H7 (cell line): ENCODE measurements at places on chromosomes 2 and 18.

DNA sequence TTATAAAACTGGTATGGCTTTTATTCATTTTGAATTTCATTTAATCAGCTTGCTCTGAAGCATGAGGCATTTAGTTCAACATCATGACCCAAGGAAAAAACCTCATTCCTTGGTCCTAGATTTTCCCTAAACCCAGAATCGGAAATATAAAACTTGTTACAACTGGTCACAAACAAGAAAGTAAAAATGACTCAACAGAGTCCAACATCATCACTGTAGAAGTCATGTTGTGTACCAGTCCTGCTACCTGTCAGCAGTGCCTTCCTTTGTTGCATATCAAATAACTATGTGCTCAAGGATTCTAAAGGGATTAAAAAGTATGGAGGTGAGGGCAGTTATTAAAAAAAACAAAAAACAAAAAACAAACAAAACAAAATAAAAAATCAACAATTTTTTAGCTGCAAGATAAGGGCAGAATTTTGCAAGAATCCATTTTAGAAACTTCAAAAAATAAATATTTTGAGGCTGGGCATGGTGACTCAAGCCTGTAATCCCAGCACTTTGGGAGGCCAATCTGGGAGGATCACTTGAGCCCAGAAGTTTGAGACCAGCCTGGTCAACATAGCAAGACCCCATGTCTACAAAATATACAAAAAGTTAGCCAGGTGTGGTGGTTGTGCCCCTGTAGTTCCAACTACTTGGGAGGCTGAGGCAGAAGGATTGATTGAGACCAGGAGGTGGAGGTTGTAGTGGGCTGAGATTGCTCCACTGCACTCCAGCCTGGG, 18.4 kb downstream of the NCKAP1 start:
- DNase-seq: no peak

- no peak for DNase-seq
Observed at GRCh38 chr2:166841679-166842078, 46.6 kb upstream of the XIRP2 start.

DNA sequence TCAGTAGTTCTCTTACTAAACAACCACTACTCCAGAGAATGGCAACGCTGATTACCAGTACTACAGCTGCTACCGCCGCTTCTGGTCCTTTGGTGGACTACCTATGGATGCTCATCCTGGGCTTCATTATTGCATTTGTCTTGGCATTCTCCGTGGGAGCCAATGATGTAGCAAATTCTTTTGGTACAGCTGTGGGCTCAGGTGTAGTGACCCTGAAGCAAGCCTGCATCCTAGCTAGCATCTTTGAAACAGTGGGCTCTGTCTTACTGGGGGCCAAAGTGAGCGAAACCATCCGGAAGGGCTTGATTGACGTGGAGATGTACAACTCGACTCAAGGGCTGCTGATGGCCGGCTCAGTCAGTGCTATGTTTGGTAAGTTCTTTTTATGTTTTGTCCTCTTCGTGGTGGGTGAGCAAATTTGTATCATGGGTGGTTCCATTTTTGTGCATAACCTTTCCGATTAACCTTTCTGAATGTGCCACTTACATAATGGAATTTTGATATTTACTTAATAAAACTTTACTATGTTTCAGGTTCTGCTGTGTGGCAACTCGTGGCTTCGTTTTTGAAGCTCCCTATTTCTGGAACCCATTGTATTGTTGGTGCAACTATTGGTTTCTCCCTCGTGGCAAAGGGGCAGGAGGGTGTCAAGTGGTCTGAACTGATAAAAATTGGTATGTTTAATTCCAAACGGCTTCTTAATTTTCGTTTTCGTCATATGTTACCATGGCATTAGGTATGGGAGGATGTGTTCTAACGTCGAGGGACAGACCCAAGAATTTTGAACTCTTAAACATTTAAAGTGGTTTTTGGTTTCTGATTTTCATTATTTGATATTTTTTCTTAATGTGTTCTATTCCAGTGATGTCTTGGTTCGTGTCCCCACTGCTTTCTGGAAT, 1.3 kb downstream of the SLC20A1 start:
- DNase-seq: no peak

GRCh38 chr18:2471523-2471922, 99.8 kb downstream of the METTL4 start:
- DNase-seq: no peak

GRCh38 chr2:119236796-119237195, 13.2 kb downstream of the STEAP3 start:
- no peak for DNase-seq

- DNase-seq: peak; percentile 37
Observed at GRCh38 chr2:190340369-190340768, 3.0 kb upstream of the INPP1 start.

- DNase-seq: no peak
Observed at GRCh38 chr2:203596183-203596582, 61.1 kb upstream of the RAPH1 start.

- DNase-seq: no peak
Observed at GRCh38 chr2:164545484-164545883, 75.8 kb downstream of the GRB14 start.

- DNase-seq: peak; percentile 76
Observed at GRCh38 chr2:231483398-231484329, 19.4 kb upstream of the NCL start.

DNA sequence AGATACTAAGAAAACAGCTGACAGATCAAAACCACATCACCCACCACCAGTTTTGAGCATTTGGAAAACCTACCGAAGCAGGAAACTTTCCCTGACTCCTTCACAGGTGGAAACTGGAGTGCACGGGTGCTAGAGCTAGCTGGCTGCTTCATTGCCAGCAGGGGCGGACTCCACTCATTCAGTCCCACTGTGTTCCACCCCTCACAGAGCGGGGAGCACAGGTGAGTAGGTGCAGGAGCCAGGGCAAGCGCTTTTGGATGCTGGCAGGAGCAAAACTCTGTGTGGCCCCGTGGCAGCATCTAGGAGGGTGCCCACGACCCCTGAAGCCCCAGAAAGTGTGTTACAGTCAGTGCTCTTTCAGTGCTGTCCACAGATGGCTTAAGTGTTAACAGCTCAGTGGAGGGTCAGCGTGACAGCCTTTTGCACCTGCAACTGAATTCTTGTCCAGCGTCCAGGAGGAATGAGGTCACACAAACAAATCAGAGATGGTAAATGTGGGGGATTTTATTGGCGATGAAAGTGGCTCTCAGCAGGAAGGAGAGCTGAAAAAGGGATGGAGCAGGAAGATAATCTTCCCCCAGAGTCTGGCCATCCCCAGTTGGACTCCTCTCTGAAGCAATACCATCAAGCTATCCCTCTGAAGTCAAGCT, 71.1 kb downstream of the TMEM163 start:
- no peak for DNase-seq

DNA sequence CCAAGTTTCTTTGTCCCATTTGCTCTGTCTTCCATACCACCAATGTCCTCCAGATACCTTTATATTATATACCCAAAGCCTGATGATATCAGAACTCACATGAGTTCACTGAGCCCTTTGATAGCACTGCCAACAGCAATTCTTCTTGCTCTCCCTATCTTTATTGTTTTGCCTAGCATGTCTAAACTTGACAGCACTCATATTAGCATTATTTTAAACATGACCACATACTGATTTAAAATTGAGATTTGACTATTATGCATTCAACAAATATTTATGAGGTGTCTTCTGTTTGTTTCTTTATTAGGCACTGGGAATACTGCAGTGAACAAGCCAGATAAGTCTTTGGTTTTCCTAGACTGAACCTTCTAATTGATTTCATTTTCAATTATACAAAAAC, 587.3 kb upstream of the GCFC2 start:
- DNase-seq: no peak

DNA sequence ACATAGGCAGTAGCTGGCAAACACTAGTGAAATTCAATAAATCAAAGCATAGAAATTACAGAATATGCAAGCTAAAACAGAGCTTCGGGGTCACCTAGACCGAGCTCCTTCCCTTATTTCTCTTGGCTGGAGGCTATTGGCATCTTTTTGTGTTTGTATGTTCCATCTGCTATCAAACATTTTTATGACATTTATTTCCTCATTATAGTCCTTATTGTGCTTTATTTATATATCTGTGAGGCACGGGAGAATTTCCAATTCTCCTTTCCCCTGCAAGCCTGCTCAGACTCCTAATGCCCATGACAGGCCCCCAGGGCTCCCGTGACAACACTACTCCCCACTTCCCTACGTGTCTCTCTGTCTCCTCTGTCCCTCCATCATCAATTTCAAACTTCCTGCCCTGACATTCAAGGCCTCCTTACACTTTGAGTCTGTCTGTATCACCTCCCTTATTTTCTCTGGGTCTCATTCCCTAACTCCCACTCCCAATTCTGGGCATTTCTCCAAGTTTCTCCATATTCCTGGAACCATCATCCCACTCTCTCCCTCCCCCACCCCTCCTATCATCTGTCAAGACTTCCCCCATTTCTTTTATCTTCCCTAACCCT, 316.9 kb downstream of the OSR1 start:
- DNase-seq: no peak

GRCh38 chr2:107337209-107337898, 451.4 kb upstream of the ST6GAL2 start:
- no peak for DNase-seq

DNA sequence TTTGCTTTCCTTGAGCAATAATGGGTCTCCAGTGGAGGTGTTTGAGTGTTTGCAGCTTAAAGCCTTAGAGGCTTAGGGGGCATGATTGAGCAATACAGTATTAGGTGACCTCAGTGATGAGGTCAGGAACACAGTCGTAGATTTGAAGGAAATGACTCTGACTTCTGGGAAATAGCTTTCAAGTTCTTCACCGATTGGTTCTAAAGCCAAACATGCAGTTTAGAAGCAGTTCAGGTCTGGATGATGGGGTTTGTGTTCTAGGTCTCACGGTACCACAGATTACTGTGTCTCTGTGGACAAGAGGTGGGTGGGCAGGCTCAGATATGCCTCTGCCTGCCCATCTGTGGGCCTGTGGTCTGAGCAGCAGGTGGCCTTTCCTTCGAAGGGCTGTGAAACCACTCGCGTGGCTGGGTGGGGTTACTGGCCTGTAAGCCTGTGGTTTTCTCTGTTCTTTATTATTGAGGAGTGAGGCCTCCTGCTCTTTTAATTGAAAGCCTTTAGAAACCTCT, 7.8 kb downstream of the MTHFD2 start:
- no peak for DNase-seq

- DNase-seq: peak; percentile 32
Observed at GRCh38 chr2:110674620-110675555, 3.0 kb downstream of the BUB1 start.

- no peak for DNase-seq
Observed at GRCh38 chr2:222976521-222977061, 75.4 kb upstream of the KCNE4 start.

- DNase-seq: no peak
Observed at GRCh38 chr2:230600881-230601280, 111.8 kb upstream of the CAB39 start.

GRCh38 chr18:43868497-43868995, 591.3 kb upstream of the SYT4 start:
- DNase-seq: no peak

- no peak for DNase-seq
Observed at GRCh38 chr2:43426305-43427031, 169.4 kb downstream of the THADA start.

- DNase-seq: no peak
Observed at GRCh38 chr2:10712185-10712809, 9.1 kb upstream of the ATP6V1C2 start.

- DNase-seq: no peak
Observed at GRCh38 chr2:155727187-155727895, 605.2 kb downstream of the NR4A2 start.

DNA sequence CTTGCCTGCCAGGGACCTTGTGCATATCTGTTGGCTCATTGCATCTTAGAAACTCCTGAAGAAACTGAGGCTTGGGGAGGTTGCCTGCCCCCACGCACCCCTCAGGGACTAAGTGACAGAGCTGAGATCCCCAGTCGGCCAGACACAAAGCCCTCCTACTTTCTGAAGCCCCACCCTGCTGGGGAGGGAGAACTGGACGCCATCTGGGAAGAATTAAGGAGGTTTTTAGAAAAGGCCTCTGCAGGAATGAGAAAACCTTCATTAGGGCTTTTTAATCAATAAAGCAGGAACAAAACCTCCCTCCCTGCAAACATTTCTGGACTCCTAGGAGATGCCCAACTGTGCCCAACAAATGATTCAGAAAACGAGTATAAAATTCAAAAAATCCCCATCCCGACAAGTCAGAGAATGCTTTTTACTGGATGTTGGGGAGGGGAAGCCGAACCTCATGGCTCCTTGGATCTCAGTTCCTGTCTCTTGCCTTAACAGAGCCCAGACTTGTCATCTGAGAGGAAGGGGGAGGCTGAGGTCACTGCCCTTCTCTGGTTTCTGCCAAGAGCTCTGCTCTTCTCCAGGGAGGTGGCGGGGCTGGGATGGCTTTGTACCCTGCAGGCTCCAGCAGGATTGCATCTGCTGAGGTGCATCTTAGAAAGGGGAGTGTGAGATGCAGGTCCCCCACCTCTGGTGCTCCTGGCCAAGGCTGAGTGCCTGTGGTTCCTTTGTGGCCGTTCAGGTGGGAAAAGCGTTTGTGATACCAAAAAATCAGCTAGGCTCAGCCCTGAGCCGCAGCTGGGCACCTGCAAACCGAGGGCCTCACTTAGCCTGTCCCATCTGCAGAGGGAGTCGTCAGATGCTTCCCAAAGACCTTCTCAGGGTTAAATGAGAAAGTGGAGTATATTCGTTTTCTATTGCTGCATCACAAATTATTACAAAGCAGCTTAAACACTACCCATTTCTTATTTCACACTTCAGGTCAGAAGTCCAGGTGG, 142.4 kb downstream of the ZFP36L2 start:
- peak; percentile 63 for DNase-seq

GRCh38 chr18:25279133-25279532, 72.8 kb downstream of the ZNF521 start:
- no peak for DNase-seq

- DNase-seq: no peak
Observed at GRCh38 chr2:30048636-30049175, 98.1 kb upstream of the YPEL5 start.

- DNase-seq: no peak
Observed at GRCh38 chr2:168593713-168594112, 137.6 kb downstream of the CERS6 start.

- no peak for DNase-seq
Observed at GRCh38 chr2:890214-890613, 60.4 kb upstream of the SNTG2 start.

DNA sequence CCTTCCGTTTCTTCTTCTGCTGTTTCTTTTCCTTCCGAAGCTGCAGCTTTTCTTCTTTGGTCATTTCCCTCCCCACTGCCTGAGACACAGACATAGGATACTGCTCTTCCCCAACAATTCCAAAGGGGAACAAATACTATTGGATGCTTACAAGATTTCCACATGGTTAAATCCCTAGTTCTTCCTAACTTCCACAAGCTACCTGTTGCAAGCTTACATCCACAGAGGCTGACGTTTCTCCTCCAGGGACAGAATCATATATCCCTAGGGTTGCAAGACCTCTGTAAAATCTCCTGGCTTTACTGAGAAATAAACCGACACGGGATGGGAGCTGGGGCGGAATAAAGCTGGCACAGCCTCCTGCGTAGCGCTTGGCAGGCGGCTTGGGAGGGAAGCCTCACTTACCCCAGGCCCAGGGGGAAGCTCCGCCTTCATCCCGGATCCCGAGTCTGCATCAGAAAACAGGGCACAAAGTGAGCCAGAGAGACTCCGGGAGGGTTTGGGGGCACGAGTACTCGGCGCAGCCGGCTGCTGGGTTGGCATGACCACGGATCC, 590 bp downstream of the EIF2B4 start:
- peak; percentile 95 for DNase-seq
